ENCODE measurements at places on chromosomes 16 and 17. TPM values are rescaled to one million over a fixed set of nuclear protein-coding genes. Genes with fewer than 3 reads are reported as not detected.

- DNase-seq: no peak
Measured at GRCh38 chr16:26983426-26983825, 83.3 kb upstream of the C16orf82 start.

DNA sequence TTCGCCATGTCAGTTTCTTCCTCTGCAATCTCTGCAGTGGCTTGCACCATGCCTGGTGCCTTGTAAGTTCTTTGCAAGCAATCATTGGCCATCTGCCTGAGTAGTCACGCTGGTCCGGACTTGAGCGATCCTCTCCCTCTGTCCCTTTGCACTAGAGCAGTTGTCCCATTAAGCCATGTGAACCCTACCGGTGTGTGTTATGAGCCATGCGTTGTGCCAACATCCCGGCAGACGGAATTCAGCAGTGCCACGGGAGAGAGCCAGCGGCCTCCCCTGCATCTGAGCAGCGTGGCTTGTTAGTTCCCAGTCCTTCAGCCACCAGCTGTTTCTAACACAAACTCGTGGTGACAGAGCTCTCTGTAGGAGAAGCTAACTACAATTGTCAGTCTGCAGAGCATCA lies 275.1 kb upstream of the HSBP1 start:
- no peak for DNase-seq

- DNase-seq: no peak
Measured at GRCh38 chr17:8189041-8189710, 804 bp downstream of the BORCS6 start.

The ADAD2 gene
- 1.5 TPM for total RNA-seq

Measured in GM23338 (cell line).